Testis (tissue), 5 donors: ENCODE measurements at places on chromosomes 11 and 22.

DNA sequence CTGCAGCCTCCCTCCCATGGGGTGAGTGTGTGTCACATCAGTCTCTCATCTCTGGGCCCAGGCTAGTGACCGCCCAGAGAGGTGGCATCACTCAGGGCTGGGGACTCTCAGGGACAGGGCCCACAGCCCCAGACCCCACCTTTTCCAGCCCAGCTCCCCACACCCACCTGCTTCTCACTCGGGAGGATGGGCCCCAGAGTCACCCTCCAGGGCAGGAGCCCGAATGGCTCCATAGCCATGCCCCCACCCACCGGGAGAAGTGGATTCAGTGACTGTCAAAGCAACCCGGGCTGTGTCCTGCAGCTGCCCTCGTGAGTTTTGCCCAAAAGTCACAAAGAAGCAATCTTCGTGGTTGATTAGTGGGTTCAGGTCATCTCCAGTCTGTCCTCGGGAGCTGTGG, 26.0 kb downstream of the PARVG start:
- DNase-seq, result no peak

DNA sequence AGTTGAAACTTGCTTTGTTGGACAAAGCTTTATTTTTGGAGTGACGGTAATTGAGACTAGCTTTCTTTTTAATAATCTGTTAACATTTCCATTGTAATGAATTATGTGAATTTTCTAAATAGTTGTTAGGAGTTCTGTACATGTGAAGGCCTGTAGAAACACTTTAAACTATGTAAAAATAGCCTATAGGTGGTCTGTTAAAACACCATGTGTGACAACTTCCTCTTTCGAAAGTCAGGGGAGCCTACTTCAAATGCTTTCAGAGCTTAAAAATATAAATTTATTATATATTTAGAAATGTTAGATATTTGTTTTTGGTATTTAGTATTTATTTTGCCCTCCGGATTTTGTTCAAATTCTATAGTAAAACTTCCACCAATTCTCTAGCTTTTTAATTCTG, 28.7 kb downstream of the DDIAS start:
- no peak for DNase-seq

- no peak for DNase-seq
Observed at GRCh38 chr11:130189492-130190210, 30.1 kb downstream of the ST14 start.

DNA sequence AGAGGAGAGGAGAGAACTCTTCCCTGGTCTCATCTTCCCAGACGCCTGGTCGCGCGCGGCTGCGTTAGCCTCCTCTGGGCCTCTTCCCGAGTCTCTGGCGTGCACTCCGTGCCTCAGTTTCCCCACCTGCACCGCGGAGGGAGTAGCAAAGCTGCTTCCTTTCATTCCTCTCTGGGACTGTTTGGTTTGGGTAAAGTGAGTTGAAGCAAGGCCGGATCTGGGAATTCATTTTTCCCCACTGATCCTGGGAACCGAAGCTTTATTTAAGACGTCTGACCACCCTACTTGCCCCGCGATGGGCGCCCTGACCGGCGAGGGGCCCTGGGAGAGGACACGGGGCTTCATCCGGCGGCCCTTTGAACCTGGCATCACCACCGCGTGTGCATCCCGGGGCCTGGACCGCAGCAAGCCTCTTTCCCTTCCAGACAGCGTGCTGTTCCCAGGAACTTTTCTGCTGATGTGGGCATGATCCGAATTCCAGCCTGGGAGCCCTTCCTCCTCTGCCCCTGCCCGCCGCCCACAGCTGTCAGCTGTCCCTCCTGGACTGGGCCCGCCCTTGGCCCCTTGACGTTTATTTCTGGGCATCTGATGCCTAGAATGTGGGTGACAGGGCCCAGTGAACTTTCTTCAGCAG, 758 bp downstream of the LDLRAD3 start:
- DNase-seq, result no peak

DNA sequence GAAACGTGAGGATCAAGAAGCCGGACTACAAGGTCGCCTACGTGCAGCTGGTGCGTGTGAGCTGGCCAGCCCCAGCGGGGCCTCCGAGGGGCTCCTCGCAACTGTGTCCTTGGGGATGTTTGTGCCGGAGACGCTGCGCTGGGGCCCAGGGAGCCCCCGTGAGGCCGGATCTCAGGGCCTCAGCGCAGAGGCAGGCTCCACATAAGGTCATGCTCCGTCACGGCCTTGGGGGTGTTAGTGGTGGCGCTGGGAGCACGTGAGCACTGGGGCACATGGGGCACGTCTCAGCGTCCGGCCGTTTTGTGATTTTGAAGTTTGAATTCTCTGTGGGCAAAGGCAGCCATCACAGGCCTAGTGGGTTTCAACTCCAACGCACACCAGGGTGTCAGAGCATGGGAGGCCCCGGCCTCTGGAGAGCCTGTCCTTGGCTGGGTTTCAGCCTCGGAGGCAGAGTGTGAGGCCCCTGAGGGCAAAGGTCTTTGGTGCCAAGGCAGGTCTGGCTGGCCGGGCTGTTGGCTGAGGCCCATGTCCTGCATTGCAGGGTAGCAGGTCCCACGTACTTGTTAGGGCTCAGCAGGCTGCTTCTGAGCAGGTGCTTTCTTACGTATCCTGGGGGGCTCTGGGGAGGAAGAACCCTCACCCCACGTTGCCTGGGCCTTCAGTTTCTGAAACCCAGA, 5.8 kb downstream of the MRPL23 start:
- no peak for DNase-seq

GRCh38 chr11:69563946-69564775, 76.8 kb upstream of the CCND1 start:
- DNase-seq, result no peak

DNA sequence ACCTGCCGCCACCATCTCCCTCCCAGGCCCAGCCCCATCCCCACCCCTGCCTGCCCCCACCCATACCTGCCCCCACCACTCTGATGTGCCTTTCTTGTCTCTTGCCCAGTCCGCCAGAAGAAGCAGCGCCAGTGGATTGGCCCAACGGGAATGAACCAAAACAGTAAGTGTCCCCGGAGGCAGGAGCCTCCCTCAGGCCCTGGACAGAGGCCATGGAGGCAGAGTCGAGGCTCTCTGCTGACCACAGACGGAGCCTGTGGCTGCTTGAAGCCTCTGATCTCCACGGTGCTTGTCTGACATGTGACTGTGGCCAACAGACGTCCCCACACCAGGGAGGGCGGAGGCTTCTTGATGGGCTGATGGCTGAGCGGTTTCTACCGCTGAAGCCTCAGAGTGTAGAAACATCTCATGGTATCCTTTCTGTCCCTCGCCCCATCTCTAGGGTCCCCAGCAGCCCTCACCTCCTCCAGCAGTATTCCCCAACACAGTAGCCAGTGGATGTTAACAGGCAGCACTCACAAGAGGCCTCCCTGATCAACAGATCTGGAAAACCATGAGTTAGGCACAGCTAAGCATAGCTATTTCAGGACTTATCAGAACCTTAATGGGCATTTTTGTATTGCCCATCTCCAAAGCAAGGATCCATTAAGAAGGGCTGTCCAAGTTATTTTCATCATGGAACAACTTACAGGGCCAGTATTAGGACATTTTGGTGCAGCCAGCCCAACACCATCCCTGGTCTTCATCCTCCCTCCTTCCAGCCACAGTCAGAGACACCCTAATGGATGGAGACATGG, 21.7 kb downstream of the CD5 start:
- no peak for DNase-seq

DNA sequence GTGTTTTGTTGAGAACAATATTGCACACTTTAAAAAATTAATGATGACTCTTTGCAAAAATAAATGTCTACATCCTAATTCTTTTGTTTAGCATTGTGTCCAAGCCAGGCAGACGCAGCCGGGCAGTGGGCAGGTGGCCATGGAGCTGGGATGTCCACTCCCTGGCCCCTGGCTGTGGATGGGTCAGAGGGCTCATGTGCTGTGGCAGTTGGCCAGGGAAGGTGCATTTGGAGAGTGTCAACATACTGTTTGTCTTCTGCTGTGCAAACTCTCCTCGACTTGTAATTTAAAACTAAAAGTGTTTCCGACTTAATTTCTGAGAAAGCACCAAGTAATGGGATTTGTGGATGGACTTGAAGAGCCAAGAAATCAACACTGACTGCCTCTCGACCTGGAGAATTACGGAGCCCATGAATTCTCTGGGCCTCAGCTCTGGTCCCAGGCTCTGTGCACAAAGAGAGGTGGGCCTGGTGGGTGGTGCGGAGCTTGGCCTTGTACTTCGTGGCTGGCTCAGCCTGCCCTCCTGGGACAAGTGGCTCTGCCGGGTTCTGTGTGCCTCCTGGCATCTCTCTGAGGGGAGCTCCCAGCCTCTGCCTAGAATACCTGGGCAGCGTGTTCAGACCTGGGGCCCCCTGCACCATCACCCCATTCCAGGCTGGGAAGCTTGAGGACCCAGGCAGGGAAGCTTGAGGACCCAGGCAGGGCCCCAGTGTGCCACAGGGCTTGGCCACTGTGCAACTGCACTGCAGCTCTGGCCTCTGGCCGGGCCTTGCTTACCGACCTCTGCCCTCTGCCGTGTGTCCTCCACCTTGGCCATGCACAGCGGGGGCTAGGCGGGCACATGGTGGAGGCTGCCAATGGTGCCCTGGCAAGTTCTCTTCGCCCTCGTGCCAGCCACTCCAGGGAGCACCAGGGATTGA, 46.4 kb downstream of the RTN4R start:
- no peak for DNase-seq

DNA sequence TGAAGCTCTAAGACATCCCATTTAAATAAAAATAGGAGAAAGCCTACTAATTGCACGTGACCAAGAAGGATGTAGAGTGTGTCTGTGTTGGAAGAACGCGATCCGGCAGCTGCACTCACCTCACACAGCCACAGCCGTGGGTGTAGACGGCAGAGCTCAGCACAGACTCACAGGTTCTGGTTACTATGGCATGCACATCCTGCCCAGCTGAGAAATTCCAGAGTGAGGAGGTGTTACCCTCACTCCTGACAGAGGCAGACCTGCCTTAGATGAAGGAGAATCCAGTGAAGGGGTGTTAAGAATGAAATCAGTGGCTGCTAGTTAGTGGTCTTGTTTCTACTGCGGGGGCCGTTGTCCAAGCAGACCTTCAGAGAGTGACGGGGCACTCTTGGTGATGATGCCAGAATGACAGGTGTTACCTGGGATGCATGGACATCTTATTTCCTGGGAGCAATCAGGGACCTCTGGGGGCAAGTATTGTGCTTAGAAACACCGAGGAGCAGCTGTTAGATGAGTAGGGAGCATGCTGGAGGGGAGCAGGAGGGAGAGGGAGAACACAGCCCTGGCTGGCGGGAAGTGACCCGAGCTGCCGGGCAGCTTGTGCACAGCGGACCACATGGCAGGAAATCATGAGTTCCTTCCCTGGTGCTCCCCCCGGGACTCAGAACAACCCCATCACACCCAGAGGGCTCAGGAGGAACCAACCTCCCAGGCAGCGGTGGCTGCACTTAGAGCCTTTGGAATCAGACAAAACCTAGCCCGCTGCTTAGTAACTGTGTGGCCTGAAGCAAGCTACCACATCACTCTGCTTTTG, 12.3 kb downstream of the KCNJ5 start:
- no peak for DNase-seq
